Central memory CD4-positive, alpha-beta T cell (primary cell): ENCODE measurements at places on chromosomes 7 and 10.

DNA sequence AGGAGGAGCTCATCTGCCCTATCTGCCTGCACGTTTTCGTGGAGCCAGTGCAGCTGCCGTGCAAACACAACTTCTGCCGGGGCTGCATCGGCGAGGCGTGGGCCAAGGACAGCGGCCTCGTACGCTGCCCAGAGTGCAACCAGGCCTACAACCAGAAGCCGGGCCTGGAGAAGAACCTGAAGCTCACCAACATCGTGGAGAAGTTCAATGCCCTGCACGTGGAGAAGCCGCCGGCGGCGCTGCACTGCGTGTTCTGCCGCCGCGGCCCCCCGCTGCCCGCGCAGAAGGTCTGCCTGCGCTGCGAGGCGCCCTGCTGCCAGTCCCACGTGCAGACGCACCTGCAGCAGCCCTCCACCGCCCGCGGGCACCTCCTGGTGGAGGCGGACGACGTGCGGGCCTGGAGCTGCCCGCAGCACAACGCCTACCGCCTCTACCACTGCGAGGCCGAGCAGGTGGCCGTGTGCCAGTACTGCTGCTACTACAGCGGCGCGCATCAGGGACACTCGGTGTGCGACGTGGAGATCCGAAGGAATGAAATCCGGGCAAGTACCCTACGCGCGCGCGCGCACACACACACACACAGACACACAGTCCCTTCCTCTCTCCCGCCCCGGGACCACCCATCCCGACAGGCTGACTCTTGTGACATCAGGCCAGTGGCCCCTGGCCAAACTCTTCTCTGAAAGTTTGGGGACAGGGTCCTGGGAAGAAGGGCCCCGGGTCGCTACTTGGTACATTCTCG is 538 bp downstream of the TRIM8 start:
- DNase-seq = peak; percentile 77

DNA sequence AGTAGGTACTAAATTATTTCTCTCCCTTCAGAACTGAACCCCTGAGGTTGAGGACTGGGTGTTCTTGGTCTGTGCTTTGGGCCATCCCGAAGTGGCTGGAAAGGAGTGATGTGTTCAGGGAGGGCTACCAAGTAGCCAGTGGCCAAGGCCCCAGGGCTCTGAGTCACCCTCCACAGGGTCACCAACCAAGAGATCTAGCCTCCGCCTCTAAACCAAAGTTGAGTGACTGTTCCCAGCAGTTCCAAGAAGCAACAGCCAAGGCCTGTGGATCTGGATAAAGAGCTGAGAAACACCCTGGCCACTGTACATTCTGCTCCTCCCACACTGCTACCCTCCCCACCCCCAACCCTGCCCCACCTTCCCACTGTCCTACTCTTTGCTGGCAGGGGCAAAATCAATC is 35.5 kb upstream of the KCNMA1 start:
- no peak for DNase-seq

DNA sequence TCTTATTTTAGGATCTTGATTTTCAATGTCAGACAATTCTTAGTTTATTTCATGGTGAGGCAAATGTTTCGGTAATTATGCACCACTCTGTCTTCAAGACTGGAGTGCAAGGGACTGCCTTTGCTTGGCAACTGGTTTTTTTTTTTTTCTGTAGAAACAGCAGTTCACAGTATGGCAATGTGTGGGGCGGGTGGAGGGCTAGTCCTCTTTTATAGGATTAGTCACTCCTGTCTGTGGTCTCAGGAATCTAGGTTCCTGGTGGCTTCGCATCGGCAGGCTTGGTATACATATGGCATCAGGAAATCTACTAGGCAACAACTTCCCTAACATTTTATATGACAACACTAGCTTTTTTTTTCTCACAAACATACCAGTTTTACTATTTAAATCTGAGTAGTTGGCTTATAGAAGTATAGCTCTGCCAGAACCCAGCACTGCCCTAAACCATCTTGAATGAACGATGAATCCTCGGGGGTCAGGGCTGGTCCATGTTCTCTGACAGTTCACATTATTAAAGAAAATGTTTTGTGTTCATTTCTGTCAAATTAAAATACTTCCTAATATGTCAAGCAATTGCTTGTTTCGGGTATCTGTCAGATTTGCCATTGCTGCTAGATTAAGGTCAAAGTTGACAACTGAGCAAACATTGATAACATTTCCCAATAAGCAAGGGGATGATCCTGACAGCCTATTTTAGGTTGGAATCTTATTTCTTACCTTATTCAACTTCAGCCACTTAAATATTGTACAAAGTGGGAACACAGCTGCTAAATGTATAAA is 289.7 kb upstream of the VSTM2A start:
- no peak for DNase-seq

- DNase-seq = no peak
Measured at GRCh38 chr7:10205696-10206095, 768.0 kb upstream of the PHF14 start.

GRCh38 chr7:122965306-122965705 is 30.2 kb downstream of the TAS2R16 start:
- DNase-seq = no peak

- DNase-seq = peak; percentile 31
Measured at GRCh38 chr7:12490107-12490688, 80.3 kb upstream of the SCIN start.

GRCh38 chr10:124357561-124357885 is 61.2 kb downstream of the OAT start:
- DNase-seq = no peak

GRCh38 chr7:1740214-1740613 is 70.1 kb downstream of the ELFN1 start:
- DNase-seq = no peak

GRCh38 chr7:4816419-4817080 is 41.1 kb downstream of the AP5Z1 start:
- no peak for DNase-seq

GRCh38 chr10:97596101-97597082 is 6.9 kb downstream of the C10orf62 start:
- no peak for DNase-seq

- no peak for DNase-seq
Measured at GRCh38 chr7:15475808-15476530, 85.8 kb downstream of the AGMO start.

DNA sequence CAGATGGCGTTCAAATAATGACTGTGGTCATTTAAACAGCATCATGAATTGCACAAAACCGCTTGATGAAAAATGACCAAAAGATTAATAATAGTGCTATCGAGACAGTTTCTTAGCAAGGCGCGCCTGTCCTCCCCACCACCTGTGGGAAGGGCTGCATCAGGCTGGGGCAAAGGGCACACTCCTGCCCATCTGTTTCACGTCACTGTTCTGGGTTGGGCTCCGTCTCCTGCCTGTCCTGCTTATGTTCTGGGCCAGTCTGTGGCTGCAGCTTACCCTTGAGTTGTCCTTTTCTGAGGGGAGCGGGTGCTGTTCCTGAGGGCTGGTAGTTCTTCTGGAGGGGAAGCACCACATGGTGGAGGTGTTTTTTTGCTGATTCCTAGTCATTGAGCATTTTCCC is 13.3 kb downstream of the RBM17 start:
- DNase-seq = no peak

DNA sequence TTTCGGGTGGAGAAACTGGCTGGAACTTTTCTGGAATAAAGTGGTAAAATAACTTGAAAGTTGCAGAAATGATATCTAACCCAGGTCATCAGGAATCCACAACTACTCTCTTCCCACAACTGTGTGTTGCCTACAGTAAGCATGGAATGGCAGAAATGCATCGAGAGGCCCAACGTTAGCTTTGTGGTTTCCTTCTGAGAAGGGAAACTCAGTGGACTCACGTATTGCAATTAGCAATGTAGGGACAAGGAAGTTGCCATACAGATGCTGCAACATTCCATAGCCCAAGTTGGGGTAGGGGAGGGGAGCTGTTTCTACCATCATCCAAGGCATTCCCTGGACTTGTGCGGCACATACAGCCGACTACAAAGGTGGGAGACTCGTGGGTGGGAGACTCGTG is 1.9 kb downstream of the PON1 start:
- DNase-seq = no peak

GRCh38 chr10:42885491-42886270 is 103.1 kb downstream of the BMS1 start:
- DNase-seq = no peak

- no peak for DNase-seq
Measured at GRCh38 chr10:131961777-131962662, 19.7 kb downstream of the BNIP3 start.

- no peak for DNase-seq
Measured at GRCh38 chr10:30353851-30354250, 4.8 kb upstream of the MTPAP start.

- no peak for DNase-seq
Measured at GRCh38 chr10:111080224-111080623, 3.4 kb downstream of the ADRA2A start.

DNA sequence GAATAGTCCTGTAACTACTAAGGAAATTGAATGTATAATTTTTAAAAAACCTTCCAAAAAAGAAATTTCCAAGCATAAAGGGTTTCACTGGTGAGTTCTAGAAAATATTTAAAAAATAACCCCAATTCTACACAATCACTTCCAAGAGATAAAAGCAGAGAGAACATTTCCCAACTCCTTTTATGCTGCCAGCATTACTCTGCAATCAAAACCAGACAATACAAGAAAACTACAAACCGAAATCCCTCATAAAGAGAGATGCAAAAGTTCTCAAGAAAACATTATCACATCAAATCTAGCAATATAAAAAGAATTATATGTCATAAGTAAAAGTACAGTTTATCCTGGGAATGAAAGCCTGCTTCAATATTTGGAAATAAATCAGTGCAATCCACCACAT is 84.8 kb downstream of the OAT start:
- DNase-seq = no peak

DNA sequence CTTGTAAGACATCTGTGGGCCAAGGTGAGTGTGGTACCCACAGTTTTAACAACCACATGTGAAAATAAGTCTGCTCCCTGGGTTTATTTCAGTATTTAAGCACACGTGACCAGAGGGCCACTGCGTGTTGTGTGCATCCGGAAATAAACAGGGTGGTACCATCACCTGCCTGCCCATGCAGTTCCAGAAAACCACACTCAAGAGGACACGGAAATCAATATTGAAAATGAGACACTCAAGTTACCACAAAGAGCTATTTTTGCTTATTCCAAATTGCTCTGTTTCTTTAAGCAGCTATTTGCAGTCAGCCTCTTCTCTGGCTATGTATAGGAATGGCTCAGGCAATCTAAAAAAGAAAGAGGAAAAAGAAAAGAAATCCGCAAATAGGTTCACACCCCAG is 71.8 kb upstream of the LOXL4 start:
- no peak for DNase-seq

DNA sequence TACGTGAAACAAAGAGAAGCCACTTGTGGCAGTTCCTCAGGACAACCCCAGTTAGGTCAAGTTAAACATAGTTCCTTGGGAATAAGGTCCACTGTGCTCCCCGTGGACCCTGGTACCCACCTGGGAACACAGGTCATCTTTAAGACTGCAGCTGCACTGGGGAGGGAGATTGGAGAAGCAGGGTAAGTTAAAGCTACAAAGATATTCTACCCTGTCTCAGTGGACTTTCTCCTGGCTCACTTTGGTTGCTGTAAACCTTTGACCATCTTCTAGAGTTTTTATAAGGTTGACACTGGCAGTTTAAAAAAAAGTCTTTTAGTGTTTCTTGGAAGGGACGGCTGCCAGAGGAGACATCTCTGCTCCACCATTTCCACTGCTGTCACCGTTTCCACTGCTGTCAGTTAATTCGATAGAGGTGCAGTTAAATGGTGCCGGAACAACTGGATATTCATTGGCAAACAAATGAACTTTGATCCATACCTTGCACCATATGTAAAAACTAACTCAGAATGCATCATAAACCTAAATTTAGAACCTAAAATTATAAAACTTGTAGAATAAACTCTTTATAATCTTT is 42.5 kb downstream of the LMTK2 start:
- DNase-seq = no peak

DNA sequence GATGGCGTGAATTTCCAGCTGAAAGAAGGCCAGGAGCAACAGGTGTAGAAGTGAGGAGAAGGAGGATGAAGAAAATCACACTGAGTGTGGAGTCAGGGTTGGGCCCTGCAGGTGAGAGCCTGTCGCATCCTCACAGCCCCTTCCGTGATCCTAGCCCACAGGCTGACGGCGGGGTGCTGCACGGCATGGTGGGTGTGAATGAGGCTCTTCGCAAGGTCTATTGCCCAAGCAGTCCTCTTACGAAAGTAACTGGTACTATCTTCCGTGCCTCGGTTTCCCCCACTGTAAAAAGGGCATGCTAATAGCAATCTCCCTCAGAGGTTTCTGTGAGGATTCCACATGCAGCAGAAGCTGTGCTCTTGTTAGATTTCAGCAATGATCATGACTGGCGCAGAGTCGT is 129.9 kb upstream of the TNS3 start:
- no peak for DNase-seq

DNA sequence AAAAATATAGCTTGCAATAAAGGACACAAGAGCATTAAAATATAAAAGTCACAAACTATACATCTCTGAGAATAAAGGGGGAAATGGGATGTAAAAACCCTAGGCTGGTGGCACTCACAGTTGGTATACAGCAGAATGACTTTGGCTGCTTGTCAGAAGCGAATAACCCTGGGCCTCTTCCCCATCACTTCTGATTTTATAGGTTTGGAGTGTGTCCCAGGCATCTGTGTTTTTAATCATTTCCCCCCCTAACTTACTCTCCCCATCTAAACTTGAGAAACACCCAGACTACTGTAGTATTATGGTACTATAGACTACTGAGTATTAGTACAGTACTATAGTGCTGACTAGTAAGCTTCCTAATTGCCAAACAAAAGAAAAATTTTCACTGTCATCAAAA is 1.8 kb upstream of the RPA3 start:
- no peak for DNase-seq

DNA sequence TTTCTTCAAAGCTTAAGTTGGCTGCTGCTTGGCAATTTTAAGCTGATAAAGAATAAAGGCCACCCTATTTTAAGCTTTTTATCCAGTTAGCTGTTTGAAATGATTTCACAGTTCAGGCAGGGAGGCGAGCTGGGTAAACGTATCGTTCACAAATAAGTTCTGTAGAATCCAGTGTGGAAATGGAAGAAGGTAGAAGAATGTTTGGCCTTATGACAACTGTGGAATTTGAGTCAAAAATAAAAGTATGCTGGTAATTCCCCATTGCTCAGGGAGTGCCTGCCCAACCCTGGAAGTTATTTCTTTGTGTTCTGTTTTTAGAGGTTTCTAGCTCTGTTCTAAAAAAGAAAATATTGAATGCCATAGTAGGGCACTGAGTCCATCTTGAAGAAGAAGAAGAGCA is 113.1 kb downstream of the ARL4A start:
- no peak for DNase-seq

DNA sequence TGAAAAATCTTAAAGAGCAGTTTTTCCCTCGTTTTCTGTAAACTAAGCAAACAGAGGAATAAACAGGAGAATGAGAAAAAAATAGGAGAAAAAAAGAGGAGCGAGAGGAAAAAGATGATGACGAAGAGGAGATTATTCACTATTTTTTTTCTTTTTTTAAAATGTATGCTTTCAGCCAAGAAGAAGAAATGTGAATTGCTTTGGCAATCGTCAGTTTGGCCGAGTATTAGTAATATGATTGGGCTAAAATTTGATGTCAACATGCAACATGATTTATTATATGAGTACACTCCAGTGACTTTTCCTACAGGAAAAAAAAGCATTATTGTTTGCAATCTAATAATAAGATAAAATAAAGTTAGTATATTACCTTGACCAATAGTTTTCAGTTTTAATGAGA is 26.3 kb downstream of the VWDE start:
- no peak for DNase-seq

GRCh38 chr7:156539999-156540398 is 100.6 kb upstream of the RNF32 start:
- no peak for DNase-seq

- no peak for DNase-seq
Measured at GRCh38 chr10:103614306-103615158, 121.0 kb downstream of the NEURL1 start.

GRCh38 chr10:44186150-44186549 is 198.7 kb downstream of the CXCL12 start:
- no peak for DNase-seq
